Tibial nerve (tissue), 4 donors: ENCODE measurements at places on chromosomes 4 and X.

GRCh38 chr4:38290914-38291313 lies 330.7 kb downstream of the PTTG2 start:
- no peak for DNase-seq

DNA sequence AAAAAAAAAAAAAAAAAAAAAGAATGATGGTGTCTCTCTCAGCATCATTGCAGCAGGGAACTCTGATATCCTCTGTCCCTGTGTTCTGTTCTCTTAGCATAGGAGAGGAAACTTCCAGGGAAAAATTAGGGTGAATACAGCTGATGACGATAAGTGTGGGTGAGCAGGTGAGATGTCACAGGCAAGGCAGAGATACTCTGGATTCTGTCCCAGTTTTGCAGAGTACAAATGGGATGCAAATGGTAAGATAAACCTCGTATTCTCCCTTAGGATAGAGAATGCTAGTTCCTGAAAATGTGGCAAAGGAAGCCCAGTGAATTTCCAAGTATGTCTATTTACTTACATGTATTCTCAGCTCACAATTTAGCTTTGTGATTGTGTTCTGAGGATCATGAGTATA lies 671.6 kb upstream of the BOD1L1 start:
- no peak for DNase-seq

GRCh38 chrX:151694661-151695582 lies at the start of gene PRRG3:
PRRG3 (plus strand) TSS chrX:151695458; CDS start chrX:151698815, 3,357 bp downstream.
- DNase-seq = no peak

DNA sequence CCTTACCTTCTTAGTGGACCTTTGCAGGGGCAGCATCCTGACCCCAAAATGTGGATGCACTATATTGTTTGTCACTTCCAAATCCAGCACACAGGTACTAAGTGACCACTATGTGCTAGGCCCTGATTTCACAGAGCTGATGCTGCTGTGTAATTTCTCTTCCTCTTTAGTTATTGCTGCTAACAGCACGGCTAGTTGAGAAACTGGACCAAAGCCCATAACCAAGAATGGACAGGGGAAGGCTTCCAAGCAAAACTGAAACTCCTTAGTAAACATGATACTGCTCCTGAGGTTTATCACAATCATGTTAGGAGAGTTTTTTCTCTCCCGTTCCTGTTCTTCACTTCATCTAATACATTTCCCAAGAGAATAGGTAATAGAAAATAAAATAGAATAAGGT lies 172.9 kb upstream of the TTC29 start:
- no peak for DNase-seq

GRCh38 chr4:101279377-101279871 lies 67.9 kb downstream of the PPP3CA start:
- peak; percentile 48 for DNase-seq
